ENCODE measurements at places on chromosomes 12 and 14. TPM values are rescaled to one million over a fixed set of nuclear protein-coding genes. Genes with fewer than 3 reads are reported as not detected.

Gene BBOF1
- total RNA-seq: 9.0 TPM

Gene SYNDIG1L
- 6.9 TPM for total RNA-seq

Gene IGFBP6
- total RNA-seq: 9.0 TPM

Gene CD4
- total RNA-seq: 2.0 TPM

Gene E2F7
- 1.2 TPM for total RNA-seq

Gene PXMP2
- total RNA-seq: 15.9 TPM

Gene ANKRD13A
- total RNA-seq: 24.9 TPM

Gene GALNT8
- total RNA-seq: 57.5 TPM

Gene GZMH
- total RNA-seq: not detected

Gene RAD9B
- 1.2 TPM for total RNA-seq

Gene SLCO1B3
- not detected for total RNA-seq

Gene TAS2R13
- 2.4 TPM for total RNA-seq

Gene PSMB5
- total RNA-seq: 194 TPM

Gene FBLN5
- total RNA-seq: 1.6 TPM

Gene DAO
- total RNA-seq: not detected

Gene PDZRN4
- total RNA-seq: 46.9 TPM

Gene DDX54
- 11.0 TPM for total RNA-seq

Gene MSI1
- total RNA-seq: 6.9 TPM

Gene KLRC2
- total RNA-seq: 2.0 TPM

Gene FRS2
- total RNA-seq: 55.4 TPM

Gene WNT5B
- 22.0 TPM for total RNA-seq

Gene MYF5
- not detected for total RNA-seq

Gene RNASE2
- not detected for total RNA-seq

Gene MVK
- 14.3 TPM for total RNA-seq

Gene CIROP
- not detected for total RNA-seq

Gene JAG2
- total RNA-seq: 21.2 TPM

Gene OR6C2
- not detected for total RNA-seq

Gene HOXC6
- not detected for total RNA-seq

Gene KRT6B
- not detected for total RNA-seq

Gene PRH2
- not detected for total RNA-seq

Gene CNTN1
- total RNA-seq: 543 TPM

Gene GUCY2C
- under 0.01 TPM for total RNA-seq

Gene OTX2
- 0.41 TPM for total RNA-seq
